ENCODE measurements at places on chromosomes 5 and 9.

- no peak for DNase-seq
Measured at GRCh38 chr5:54727874-54728587, 210.5 kb downstream of the SNX18 start.

- no peak for DNase-seq
Measured at GRCh38 chr9:86925686-86926085, 21.6 kb downstream of the GAS1 start.

DNA sequence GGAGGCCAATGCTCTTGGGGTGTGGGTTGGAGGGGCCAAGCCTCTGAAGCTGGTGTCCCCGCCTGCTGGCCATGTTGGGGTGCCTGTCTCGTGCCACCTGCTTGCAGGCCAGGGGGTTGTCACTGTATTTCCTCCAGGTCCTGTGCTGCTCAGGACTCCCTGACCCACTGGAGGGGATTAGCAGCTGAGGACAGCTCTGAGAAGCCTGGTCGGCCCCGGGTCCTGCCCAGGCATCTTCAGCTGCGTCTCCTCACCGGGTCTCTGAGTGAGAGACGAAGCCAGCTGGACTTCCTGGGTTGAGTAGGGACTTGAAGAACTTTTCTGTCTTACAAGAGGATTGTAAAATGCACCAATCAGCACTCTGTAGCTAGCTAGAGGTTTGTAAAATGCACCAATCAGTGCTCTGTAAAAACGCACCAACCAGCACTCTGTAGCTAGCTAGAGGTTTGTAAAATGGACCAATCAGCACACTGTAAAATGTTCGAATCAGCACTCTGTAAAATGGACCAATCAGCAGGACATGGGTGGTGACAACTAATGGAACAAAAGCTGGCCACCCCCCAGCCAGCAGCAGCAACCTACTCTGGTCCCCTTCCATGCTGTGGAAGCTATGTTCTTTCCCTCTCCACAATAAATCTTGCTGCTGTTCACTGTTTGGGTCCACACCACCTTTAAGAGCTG lies 20.6 kb upstream of the SLC9A3 start:
- DNase-seq: no peak

DNA sequence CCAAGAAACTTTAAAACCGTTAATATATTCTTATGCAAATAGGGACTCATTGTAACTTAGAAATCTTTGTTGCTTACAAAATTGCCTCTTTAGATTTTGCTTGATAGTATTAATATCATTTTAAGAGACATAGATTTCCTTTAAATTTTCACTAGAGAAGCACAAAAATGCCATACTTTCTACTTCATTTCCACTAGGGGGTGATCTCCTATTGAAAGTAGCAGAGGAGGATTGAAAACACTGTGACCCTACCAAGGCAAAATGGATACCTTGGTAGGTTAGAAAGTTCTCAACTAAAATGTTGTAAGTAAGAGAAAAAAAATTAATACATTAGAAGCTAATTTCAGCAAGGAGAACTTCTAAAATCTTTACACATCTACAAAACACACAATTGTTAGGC lies 204.9 kb downstream of the CHSY3 start:
- DNase-seq: no peak

DNA sequence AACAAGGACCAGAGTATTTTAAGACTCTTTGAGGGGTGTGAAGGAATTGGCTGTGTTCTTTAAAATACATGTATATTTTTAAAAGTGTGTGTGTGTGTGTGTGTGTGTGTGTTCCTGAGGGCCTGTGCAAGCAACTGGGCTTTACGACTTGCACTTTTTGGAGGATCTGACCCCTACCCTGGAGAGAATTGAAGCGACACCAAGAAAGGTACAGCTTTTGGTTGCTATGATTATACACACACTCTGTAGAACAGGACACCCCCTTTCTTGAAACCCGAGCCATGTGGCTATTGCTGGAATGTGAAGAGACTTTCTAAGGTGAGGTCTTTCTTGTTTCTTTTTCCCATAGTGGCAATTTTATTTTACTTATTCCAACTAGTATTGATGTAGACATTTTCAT lies 988 bp downstream of the SHISAL2B start:
- DNase-seq: no peak

GRCh38 chr5:157650991-157651611 lies 1.1 kb downstream of the SOX30 start:
- DNase-seq: no peak

DNA sequence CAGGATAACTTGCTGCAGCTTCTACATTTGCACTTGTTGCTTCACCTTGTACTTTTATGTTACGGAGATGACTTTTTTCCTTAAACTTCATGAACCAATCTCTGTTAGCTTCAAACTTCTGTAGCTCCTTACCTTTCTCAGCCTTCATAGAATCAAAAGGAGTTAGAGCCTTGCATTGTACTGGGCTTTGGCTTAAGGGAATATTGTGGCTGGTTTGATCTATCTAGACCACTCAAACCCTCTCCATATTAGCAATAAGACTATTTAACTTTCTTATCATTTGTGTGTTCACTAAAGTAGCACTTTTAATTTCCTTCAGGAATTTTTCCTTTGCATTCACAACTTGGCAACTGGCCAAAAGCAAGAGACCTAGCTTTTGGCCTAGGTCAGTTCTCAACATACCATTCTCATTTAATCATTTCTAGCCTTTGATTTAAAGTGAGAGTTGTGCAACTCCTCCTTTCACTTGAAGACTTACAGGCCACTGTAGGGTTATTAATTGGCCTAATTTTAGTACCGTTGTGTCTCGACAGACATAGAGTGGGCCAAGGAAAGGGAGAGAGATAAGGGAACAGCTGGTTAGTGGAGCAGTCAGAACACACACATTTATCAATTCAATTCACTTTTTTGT lies 63.7 kb downstream of the SHOC1 start:
- no peak for DNase-seq

- DNase-seq: no peak
Measured at GRCh38 chr5:151018846-151019245, 1.5 kb upstream of the GPX3 start.

- peak; percentile 42 for DNase-seq
Measured at GRCh38 chr5:55993731-55994494, 850 bp downstream of the IL6ST start.

DNA sequence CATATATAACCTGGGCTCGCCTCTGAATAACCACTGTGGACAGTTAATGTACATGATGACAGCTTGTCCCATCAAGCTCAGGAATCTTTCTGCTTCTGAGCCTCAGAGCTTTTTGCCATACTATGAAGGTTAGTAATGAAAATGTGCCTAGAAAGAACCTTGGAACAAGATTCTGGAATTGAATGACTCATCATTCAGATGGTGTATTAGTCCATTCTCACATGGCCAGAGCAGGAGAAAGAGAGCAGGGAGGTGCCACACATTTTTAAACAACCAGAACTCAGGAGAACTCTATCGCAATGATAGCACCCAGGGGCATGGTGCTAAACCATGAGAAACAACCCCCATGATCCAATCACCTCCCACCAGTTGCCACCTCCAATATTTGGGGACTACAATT lies 542.1 kb downstream of the PRR16 start:
- DNase-seq: no peak

GRCh38 chr5:65938256-65938655 lies 11.9 kb downstream of the ERBIN start:
- no peak for DNase-seq

DNA sequence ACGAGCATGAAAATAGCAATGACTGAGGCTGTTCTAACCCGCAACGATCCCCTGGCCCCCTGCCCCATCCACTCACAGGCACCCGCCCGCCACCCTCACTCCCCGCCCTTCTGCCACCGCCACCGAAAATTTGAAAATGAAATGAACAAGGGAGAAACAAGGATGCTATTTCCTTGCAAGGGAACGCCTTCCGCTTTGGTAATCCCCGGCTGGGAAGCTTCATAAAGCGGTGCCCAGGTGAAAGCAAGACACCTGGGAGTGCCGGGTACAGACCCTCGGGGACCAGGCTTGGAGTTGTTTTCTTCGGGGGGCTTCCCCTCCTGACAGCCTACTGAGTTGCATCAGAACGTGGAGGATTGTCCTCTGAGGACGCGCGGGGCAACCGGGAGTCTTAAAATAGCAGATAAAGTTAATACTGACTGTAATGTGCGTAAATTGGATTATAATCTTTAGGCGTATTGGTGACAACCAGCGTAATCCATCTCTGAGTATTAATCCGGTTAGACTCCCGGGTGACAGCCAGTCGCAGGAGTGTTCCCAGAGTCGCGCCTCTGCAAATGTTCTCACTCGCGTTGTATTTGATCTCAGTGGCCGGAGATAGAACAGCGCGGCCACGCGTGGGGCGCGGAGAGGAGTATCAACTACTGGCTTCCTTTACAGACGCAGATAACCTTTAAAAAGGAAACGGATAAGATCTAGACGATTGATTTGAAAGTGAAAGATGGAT lies 885 bp upstream of the MLLT3 start:
- peak; percentile 21 for DNase-seq

- no peak for DNase-seq
Measured at GRCh38 chr9:122236681-122237080, 7.9 kb upstream of the LHX6 start.

DNA sequence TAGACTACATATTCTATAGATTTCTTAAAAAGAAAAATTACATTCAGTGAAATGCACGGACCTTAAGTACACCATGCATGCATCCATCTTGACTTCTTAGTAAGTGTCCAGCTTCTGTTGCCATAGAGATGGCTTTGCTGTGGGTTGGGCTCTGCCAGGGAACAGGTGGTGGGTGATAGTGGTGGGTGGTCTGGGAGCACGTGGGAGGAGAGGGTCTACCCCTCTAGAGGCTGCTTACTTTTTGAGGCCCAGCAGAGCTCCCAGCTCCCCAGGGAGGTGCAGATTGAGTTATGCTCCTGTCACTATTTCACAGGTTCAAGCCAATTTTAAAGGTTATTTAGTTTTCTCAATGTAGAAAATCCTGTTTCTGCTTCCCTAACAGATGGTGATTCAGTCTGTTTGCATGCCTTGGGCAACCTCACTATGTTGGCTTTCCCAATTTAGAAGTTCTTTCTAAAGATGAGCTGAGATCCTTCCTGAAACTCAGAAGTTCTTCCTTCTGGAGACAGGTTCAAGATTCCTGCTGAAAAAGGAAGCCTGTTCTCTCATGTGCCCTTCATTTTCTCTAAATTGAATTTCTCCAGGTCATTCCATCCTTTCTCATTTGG lies 107.4 kb upstream of the LHFPL2 start:
- DNase-seq: no peak

GRCh38 chr5:60538426-60538825 lies 161.5 kb downstream of the DEPDC1B start:
- no peak for DNase-seq

DNA sequence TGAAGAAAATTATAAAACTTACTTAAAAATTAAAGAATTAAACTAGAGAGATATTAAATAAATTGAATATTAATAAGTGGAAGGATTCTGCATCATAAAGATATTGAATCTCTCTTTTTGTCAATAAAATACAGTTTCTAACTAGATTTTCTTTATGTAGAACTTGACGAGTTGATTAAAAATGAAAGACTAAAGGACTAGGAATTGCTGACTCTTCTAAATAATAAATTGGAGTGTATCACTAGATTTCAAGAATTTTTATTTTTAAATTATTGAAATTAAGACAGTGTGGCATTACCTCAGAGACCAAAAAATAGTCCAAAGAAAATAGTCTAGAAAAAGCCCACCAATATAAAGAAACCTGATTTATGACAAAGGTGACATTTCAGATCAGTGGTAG lies 492.4 kb downstream of the CETN3 start:
- no peak for DNase-seq

- no peak for DNase-seq
Measured at GRCh38 chr5:28324174-28324573, 1285.8 kb upstream of the CDH9 start.

DNA sequence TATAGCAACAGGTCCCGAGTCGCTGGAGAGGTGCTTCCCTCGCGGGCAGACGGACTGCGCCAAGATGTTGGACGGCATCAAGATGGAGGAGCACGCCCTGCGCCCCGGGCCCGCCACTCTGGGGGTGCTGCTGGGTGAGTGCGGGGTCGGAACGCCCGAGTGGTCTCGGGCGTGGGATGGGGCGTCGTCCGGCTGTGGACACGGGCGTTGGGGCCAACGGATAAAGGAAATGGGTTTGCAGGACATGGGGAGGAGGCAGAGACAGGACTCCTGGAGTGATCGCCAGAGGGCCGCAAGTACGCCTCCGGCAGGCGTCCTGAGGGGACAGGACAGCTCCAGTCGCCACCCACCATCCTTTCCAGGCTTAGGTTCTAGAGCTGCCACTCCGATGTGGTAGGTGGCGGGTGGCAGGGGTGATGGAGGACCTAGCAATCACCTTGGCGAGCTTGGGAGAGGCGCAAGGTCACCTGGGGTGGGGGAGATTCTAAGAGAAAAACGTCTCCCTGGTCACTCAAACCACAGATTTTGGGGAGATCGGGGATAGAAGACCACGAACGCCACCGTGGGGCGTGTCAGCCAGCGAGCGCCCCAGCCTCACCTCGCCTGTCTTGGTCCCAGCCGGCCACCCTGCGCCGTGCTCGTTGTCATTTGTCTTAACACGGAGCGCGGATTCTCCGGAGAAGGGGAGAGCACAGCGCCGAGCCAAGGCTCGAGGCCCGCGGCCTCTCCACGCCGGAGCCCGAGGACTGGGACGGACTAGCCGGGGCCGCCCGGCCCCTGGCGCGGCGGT lies 922 bp downstream of the LMX1B start:
- no peak for DNase-seq

DNA sequence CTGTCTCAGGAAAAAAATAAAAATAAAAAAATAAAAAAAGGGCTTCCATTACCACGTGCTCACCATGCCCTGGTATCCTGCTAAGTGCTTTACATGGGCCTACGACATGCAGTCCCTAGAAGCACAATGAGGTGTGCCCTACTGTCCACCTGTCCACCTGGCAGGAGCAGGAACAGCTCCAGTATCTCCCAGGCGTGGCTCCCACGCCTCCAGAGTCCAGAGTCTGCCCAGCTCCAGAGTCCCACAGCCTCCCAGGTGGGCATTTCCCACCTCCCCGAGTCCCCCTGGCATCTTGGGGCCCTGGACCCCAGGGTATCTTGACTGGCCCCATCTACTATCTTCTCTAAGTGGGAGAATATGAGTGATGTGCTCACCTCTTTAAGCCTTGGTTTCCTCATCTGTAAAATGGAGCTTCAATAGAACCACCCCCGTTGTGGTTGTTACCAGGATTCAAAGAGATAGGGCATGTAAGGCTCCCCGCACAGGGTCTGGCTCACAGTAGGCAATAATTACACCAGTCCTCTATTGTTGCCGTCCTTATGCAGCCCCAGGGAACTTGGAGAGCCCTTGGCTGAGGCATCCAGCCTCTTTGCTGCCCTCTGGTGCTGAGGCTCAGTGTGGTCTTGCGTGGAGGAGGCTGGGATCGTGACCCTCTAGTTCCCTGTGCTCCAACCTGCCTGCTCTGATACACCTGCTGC lies 8.9 kb downstream of the CXCL14 start:
- peak; percentile 11 for DNase-seq

Measured in hematopoietic multipotent progenitor cell treated with erythropoietin and hydrocortisone succinate and interleukin-3 and kit ligand, for 15 days (in vitro differentiated cells).